Left kidney (tissue), 8 donors: ENCODE measurements at places on chromosomes 16 and 17. TPM values are rescaled to one million over a fixed set of nuclear protein-coding genes. Genes with fewer than 3 reads are reported as not detected.

The CRYBA1 gene
- polyA plus RNA-seq, result not detected

The MEOX1 gene
- polyA plus RNA-seq, result 15.5 TPM

The NXN gene
- polyA plus RNA-seq, result 32.7 TPM

The NPIPA2 gene
- polyA plus RNA-seq, result not detected

The OR1A1 gene
- polyA plus RNA-seq, result 0.08 TPM

The ZPBP2 gene
- not detected for polyA plus RNA-seq

The FNDC8 gene
- polyA plus RNA-seq, result not detected

The ADAP2 gene
- polyA plus RNA-seq, result 3.4 TPM

The TAT gene
- polyA plus RNA-seq, result 0.17 TPM

The MT1H gene
- polyA plus RNA-seq, result 15.7 TPM

The MYO1C gene
- polyA plus RNA-seq, result 61.1 TPM

The DNAAF8 gene
- polyA plus RNA-seq, result 2.2 TPM

The EVPLL gene
- polyA plus RNA-seq, result 0.23 TPM
